ENCODE measurements at places on chromosomes 11 and 22. TPM values are rescaled to one million over a fixed set of nuclear protein-coding genes. Genes with fewer than 3 reads are reported as not detected.

LIN7C gene
- 7.7 TPM for total RNA-seq

CCDC116 gene
- not detected for total RNA-seq

KIRREL3 gene
- 10.4 TPM for total RNA-seq

INS gene
- total RNA-seq, result not detected

OR51B5 gene
- total RNA-seq, result not detected
